NCI-H526 treated with DMSO at 0.1 percent for 48 hours (cell line): ENCODE measurements at places on chromosomes 7 and 10.

GRCh38 chr7:22561895-22562593 is 62.1 kb upstream of the STEAP1B start:
- no peak for DNase-seq

- no peak for DNase-seq
These were observed 54.5 kb upstream of the SLF2 start for GRCh38 chr10:100858261-100858660.

DNA sequence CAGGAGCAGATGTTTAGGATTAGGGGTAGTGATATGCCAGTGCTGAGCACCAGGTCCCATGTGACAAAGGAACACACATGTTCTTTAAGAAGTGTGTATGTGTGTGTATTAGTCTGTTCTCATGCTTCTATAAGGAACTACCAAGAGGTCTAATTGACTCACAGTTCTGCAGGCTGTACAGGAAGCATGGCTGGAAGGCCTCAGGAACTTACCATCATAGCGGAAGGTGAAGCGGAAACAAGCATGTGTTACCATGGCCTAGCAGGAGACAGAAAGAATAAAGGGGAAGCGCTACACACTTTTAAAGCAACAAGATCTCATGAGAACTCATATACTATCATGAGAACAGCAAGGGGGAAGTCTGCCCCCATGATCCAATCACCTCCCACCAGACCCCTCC is 22.8 kb upstream of the PDZD8 start:
- DNase-seq = no peak

GRCh38 chr10:116253716-116254115 is 19.3 kb downstream of the GFRA1 start:
- no peak for DNase-seq

GRCh38 chr10:104340641-104341040 is 2.4 kb upstream of the ITPRIP start:
- no peak for DNase-seq

DNA sequence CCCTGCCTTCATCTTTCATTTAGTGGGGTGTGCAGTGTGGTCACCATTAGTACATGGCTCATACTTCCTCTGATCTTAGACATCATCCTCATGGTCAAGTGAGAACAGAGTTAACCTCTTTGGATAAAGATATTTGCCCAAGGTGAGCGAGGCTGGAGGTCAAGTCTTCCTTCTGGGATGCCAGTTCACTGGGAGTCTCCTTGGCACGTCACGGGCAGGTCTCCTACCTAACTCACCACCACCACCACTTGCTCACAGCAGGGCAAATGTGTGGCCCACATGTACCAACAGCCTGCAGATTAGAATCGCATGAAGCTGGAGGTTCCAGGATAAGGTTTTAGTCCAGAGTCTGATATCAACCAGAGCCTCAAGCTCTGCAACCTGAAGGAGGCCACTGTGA is 164.6 kb downstream of the USP6NL start:
- DNase-seq = no peak
